Kidney epithelial cell (primary cell): ENCODE measurements at places on chromosomes 3 and 15. TPM values are rescaled to one million over a fixed set of nuclear protein-coding genes. Genes with fewer than 3 reads are reported as not detected.

DNA sequence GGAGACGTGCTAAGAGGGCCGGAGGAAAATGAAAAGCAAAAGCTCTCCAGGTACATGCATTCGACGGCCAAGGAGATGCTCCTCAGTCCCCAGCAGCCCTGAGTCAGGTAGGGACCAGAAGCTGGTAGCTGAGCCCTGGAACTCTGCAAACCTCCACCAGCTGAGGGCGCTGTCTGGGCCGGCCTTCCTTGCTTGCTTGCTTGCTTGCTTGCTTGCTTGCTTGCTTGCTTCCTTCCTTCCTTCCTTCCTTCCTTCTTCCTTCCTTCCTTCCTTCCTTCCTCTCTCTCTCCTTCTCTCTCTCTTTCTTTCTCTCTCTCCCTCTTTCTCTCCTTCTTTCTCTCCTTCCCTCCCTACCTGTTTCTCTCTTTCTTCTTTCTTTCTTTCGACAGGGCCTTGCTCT lies 94.6 kb upstream of the RASGRF1 start:
- DNase-seq, result no peak

- DNase-seq, result no peak
These were observed 21.8 kb upstream of the CLDN18 start for GRCh38 chr3:137988152-137988551.

DNA sequence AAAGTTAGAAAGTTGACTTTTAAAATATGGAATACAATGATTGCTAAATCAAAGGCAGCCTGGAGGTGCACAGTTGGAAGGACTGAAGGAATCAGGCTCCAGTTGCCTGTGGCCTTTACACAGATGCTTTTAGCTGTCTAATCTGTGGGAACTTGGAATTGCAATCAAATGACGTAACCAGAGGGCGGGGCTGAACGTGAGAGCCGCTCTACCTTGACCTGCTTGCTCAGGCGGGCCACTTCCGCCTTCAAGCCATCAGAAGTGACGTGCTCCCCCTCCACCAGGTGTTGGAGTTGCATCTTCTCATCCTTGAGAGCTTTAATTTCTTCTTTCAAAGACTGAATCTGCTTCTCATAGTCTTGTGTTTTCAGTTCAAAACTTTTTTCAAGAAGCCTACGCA lies 37.7 kb upstream of the GNB5 start:
- peak; percentile 79 for DNase-seq

GRCh38 chr3:151236736-151237135 lies 33.7 kb upstream of the GPR171 start:
- DNase-seq, result no peak

CAV3 gene
- not detected in 2 replicates for total RNA-seq

DNA sequence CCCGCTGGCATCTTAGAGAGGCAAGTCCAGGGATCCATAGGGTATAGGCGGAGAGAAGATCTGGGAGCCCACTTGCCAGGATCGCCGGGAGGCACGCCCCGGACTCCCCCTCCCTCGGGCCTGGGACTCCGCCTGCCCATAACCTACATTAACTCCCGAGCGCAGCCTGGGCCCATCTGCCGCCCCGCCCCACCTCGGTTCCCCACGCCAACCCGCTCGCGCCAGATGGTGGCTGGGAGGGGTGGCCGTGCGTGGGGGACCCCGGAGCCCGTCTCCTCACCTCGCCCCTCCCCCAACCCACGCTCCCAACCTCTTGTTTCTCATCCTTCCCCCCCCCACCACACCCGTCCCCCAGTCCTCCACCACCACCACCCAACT lies 1.7 kb upstream of the DLL4 start:
- no peak for DNase-seq
